ENCODE measurements at places on chromosomes 1 and 21.

DNA sequence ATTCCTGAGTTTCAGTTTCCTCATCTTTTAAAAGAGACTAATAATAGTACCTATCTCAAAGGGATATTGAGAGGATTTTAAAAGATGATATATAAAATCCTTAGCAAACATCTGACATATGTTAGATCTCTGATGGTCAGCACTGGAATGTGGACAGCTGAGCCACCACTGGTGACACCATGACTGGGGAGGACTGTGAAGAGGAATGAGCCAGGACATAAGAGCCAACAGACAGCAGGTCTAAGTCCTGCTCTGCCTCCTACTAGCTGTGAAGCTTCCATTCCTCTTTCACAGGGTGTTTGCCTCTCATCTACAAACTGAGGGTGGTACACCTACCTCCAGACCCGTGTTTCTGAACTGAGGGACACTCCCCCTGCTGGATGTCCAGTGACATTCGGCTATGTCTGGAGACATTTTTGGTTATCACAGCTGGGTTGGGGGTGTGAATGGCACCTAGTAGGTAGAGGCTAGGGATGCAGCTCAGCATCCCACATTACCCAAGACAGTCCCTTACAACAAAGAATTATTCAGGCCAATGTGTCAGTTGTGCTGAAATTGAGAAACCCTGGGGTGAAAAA is 109.1 kb upstream of the OLIG2 start:
- DNase-seq, result no peak

GRCh38 chr1:211492511-211493132 is 660 bp upstream of the RD3 start:
- DNase-seq, result no peak

DNA sequence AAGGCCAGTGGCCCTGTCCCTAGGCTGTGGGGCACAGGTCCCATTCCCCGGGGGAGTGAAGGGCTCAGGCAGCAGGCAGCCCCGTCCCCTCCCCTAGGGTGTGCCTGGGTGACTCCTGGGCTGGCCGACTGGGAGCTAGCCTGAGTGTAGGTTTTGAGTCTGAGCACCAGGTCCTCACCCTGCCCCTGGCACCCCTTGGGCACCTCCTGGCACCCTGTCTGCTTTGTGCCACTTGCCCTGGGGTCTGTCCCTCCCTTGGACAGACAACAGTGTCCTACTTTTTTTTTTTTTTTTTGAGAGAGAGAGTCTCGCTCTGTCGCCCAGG is 24.2 kb downstream of the RRP1 start:
- DNase-seq, result no peak

DNA sequence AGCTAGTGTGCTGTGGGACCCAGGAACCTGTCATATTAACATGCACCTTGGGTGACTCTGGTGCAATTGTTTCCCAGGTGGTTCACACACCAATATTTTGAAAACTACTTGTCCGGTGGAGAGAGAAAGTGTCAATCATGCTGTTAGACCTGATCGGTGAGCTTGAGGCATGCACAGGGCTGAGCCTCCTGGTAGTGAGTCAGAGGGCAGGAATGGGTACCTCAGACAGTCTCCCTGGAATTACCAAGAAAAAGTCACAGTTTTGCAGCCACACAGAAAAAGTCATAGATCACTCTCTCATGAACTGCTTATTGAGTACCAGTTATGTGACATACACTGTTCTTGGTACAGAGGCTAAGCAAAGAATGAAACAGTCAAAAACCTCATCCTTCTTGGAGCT is 140.1 kb upstream of the NFIA start:
- DNase-seq, result no peak

DNA sequence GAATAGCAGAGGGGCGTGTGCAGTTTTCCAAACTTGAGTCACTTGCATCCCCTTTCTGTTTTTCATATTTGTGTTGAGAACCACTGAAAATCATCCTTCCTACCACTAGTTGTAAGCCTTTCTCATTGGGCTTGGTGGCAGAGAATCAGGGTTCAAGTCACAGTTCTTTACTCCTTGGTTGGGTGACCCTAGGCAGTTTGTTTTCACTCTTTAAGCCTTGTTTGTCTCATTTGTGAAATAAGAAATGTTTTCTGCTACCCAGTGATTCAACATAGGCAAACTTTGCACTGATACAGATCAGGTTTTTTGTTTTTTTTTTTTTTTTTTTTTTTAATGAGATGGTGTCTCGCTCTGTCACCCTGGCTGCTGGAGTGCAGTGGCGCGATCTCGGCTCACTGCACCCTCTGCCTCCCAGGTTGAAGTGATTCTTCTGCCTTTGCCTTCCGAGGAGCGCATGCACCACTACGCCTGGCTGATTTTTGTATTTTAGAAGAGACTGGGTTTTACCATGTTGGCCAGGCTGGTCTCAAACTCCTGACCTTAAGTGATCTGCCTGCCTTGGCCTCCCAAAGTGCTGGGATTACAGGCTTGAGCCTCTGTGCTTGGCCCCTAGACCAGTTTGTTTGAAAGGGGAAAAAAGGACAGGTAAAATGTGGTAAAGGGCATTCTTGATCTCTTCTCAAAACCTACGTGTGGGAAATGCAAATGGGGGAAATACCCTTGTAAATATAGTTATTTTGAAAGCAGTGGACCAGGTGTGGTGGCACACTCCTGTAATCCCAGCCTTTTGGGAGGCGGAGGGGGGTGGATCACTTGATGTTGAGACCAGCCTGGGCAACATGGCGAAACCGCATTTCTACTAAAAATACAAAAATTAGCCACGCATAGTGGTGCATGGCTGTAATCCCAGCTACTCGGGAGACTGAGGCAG is 3.2 kb downstream of the CLIC4 start:
- DNase-seq, result no peak

- no peak for DNase-seq
Measured at GRCh38 chr1:173206816-173207568, at the start of gene TNFSF4. TSS of gene TNFSF4 (minus strand) at chr1:173207331. CDS start at chr1:173207176, 155 bp downstream.

- DNase-seq, result peak; percentile 84
Measured at GRCh38 chr1:54120698-54121481, 31.9 kb downstream of the CDCP2 start.

GRCh38 chr1:226185141-226186036 is 1.2 kb downstream of the ACBD3 start:
- no peak for DNase-seq

DNA sequence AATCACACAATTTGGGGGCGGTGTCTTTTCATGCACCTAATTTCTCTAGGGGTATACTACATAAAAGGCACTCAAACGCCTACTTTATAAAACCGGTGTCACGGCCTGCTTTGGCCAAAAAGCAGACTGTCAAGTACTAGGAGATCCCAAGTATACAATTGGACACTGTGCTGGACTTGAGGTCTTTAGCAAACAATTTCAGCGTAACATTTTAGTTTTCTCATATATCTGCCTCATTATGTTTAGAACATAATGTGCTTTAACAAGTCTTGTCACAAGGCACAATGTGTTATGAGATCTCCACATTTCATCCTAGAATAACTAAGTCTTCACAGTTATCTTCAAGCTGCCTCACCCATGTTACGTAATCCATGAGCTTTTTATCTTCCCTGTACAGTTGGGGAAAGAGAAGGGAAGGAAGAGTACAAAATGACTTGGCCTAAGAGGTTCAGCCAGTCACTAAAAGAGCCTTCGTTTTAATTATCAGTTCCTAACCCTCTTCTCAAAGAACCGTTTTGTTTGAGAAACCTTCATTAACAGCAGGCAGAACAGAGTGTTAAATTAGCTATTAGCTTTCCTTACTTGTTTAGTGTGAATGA is 1.7 kb downstream of the SSX2IP start:
- DNase-seq, result no peak

GRCh38 chr21:24870633-24871032 is 736.6 kb downstream of the MRPL39 start:
- no peak for DNase-seq

DNA sequence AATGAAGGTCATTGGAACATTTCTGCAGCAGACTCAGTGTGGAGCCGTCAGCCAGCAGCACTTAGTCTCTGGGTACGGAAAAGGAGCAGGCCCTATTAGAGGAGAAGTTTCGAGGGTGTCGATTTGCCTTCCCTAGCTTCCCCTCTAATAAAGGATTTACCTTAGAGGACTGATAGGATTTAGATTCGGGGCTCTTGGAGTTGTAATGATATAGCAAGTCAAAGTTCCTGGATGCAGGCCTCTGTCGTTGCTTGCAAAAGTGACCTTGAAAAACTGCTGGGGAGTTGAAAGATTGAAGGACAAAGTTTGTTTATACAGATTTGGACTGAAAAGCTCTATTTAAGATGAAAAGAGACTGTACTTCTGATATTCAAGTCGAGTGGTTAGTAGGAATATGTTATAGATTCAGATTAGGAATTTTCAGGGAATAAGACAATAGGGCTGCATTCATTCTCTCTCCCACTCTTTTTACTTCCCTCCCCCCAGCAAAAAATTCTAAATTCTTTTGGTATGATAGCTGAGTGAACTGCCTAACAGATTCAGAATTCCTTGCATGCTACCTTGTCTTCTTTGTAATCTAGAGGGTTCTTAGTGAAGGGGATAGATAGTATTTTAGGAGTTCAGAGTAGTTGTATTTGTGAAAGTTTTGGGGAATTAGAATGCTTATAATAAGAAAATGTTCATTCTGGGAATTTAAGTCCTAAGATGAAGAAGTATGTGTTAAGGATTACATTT is 19.2 kb downstream of the NFYC start:
- DNase-seq, result no peak

GRCh38 chr1:156860628-156861423 is at the start of gene NTRK1:
TSS of gene NTRK1 (plus strand) at chr1:156860865. CDS start at chr1:156860935, 70 bp downstream.
- no peak for DNase-seq

- no peak for DNase-seq
Measured at GRCh38 chr1:20928146-20928545, 141.0 kb upstream of the HP1BP3 start.

DNA sequence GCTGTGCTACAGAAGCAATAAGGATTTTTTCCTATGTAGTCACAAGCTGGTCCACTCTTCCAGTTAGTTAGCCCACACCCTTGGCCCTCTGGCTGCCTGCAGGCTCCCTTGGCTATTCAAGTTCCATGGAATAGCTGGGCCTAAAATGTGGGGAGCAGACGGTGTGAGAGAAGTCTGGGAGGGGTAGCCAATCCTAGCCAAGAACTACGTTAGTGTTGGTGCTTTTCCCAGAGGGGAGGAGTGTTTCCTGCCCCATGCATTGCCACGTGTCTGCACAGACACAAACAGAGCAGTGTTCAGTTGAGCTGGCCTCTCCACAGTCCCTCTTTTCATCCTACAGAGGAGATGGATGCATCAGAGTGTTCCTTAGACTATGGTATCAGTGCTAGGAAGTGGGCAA is 59.0 kb upstream of the IPO9 start:
- DNase-seq, result no peak

DNA sequence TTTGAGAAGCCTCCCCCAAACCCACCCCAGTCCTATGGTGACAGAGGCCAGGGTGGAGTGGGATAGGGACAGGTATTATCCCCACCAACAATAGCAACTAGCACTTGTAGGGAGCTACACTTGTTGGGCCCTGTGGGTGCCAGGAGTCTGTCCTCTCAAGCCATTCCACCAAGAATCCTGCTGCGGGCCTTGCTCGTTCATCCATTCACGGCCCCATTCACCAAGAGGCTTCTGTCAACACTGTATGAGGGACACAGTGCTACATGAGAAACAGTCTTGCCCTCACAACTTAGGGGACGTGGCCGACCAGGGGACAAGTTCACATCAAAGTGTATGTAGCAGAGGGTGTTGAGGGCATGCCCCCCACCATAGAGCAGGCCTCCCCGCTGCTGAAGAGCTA is 18.9 kb downstream of the SHISA4 start:
- no peak for DNase-seq

DNA sequence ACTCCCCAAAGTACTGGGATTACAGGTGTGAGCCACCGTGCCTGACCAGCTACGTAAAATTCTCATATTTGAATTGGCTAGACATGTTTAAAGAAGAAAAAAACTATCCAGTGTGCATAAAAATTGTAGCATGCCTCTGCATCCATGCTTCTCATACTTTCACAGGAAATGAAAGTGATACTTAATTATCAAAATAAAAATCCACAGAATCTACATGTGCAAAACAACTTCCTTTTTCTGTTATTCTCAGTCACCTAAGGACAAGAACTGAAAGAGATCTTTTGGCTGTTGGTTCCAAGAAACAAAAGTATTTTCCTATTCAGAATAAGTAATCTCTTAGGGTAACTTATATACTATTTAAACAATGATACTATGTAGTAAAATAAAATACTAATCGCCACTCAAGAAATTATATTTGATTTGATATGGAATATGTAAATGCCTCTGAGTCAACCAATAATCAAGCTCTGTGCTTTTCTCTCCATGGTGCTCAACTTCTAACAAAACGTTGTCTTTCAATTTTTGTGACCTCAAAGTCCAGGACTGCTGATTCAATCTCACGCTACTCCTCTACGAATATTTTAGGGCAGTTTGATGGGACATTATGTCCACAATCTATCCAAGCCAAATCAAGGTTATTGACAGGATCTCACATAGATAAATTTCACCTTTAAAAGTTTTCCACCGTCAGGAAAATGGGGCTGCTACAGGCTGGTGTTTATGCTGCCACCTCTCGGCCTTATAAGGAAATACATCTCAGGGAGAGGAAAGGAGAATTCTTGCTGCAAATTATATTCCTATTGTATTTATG is 102.7 kb downstream of the ZNF281 start:
- peak; percentile 28 for DNase-seq

- no peak for DNase-seq
Measured at GRCh38 chr1:209504571-209504970, 78.9 kb upstream of the CAMK1G start.
